Activated CD8-positive, alpha-beta memory T cell treated with anti-CD3 and anti-CD28 coated beads, Interleukin-2, amount 50 U/mL, for 48 hours (primary cell): ENCODE measurements at places on chromosomes 1 and 21.

DNA sequence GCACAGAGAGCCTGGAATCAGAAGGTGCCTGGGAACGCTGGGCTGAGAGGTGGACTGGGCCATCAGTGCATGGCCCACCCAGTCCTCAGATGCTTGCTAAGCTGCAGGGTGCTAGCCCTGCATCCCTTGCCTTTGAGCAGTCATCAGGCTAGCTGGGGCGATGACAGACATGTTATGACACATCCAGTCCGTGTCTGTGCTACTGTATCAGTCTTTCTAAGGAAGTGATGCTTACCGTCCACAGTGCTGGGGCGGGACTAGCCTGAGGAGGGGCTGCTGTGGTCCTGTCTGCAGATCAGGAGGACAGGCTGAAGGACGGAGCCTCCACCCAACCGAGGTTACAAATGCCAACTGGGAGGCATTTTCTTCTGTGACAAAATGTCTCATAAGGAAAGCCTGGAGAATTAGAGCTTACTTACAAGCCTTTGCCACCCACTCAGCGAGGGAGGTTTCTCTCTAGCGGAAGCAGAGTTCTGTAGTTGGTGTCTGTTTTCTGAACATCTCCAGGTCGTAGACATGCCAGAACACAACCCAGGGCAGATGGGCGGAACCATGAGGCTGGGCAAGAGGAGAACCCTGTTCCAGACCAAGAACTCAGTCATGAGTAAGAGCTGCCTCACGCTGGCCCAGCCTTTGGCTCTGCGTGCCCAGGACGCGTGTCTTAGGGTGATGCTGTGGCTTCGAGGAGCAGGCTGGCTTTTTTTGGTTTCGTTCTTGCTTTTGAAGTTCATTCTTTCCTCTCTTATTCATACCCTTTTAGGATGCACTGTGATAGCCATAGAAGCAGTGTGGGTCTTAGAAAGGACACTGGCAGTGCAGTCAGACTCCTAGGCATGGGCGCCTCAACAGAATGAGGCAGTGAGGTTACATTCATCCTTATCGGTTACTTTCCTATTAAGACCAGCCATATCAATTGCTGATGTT lies 14.3 kb downstream of the SLFNL1 start:
- no peak for DNase-seq

DNA sequence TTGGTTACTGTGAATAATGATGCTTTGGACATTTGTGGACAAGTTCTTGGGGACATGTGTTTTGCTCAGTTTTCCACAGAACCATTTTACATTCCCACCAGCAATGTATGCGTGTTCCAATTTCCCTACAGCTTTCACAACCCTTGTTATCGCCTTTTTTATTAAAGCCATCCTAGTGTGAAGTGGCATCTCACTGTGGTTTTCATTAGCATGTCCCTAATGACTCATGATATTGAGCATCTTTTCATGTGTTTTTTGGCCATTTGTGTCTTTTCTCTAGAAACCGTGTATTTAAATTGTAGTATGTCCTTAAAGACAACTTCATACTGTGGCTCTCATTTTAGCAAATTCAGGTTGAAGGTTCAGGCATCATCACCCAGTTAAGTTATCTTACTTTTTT lies 132.1 kb downstream of the TGFBR3 start:
- DNase-seq, result no peak

DNA sequence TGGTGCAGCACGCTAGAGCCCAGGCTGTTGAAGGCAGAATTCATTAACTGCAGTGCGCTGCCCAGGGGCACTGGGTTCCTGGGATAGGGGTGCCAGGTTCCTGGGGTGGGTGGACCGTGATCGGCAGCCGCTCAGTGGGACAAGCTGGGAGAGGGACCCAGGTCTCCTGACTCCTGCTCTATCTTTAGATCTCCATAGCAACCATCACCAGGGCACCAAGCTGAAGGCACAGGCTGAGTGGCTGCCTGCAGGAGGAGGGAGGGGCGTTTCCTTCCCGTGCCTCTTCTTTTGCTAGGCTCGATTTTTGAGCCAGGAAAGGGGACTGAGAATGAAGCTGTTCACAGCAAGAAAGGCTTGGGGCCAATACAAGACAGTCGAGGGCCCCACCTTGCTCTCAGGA lies 20.9 kb upstream of the CDCP2 start:
- no peak for DNase-seq

GRCh38 chr1:211574705-211575104 lies 4.3 kb downstream of the SLC30A1 start:
- no peak for DNase-seq

- DNase-seq, result no peak
These were observed 291.2 kb upstream of the RUNX1 start for GRCh38 chr21:35340273-35340672.

DNA sequence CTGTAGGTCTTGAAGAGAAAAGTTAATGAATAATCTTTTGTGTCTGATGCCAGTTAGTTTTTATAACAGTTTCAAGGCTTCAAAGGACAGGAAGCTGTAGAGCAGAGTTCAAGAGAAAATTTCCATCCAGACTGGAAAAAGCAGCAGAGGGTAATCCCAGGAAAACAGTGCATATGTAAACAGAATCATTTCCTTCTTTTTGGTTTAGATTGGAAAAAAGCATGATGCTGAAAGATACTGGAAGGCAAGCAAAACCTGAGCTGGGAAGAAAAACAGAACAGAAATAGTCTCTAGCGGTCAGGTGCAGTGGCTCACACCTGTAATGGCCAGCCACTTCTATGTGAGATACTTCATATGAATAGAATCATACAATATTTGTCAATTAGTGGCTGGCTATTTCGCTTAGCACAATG lies 71.9 kb downstream of the ZSWIM5 start:
- no peak for DNase-seq

- no peak for DNase-seq
These were observed 19.0 kb downstream of the CDC42 start for GRCh38 chr1:22071511-22071910.

- no peak for DNase-seq
These were observed 36.0 kb upstream of the DISC1 start for GRCh38 chr1:231590453-231591198.

GRCh38 chr1:113786069-113786468 lies 26.2 kb downstream of the RSBN1 start:
- DNase-seq, result no peak

DNA sequence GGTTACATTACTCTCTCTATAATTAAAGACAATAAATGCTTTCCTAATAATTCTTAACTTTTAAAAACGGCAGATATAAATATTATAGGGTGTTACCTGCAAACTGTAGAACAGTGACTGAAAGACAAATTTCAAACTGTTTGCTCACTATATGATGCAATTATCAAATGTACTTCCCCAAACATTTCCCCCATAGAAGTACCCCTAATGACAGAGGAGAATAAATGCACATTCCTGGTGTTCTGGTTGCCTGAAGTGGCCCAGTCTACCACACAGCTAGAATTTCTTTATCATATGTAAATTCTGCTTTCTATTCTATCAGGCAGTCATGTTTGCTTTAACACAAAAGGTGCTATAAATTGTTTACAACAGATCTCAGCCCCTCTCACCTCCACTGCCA lies 70.4 kb downstream of the VAV3 start:
- no peak for DNase-seq

DNA sequence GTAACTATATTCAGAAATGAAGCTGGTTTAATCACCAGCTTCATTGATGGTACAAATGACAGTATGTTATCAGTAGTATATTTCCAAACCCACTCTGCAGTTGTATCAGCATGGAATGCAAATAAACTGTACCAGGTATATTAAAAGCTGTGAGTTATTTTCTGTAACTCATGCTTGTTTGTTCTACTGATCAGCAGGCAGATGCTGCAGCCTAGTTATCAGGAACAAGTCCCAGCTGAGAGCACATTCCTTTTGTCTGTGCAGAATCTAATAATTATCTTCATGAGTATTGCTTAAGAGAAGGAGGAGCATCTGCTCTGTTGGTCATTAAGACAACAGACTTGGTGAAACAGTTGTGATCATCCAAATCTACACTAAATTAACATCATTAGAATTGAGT lies 1331.1 kb downstream of the MRPL39 start:
- no peak for DNase-seq

DNA sequence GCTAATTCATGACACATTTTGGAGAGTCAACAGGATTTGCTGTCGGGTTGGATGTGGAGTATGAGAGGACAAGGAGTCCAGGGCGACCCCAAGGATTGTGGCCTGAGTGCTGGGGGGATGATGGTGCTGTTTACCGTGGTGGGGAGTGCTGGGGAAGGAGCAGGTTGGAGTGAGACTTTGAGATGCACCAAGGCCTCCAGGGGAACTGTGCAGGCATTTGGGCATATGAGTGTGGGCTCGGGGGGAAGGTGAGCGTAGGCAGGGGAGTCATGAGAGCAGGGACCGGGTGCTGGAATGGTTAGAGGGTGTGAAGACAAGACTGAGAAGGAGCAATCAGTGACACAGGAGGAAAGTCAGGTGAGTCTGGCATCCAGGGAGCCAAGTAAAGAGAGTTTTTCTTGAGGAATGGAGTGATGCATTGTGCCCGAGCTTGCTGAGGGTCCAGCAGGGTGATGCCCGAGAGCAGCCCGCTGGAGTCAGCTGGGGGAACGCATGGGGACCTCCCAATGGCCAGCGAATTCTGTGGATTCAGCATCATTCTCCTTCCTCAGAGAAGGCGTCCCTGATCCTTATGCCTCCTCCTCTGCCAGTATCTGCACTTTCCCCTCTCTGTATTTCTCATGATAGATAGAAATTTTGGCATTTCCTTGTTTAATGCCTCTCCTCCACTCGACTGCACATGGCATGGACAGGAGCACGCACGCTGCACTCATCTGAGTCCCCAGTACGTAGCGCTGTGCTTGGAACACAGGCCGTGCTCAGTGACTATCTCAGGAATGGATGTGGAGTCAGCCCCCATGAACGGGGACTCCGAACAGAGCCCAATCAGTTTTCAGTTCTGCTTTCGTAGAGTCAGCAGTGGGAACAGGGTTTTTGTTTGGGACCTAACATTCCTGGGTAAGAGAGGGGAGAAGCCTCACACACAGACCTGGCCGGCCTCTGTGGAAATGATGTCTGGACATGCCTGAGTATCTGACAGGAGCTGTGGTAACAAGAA lies 52.1 kb upstream of the ETV3 start:
- DNase-seq, result no peak

DNA sequence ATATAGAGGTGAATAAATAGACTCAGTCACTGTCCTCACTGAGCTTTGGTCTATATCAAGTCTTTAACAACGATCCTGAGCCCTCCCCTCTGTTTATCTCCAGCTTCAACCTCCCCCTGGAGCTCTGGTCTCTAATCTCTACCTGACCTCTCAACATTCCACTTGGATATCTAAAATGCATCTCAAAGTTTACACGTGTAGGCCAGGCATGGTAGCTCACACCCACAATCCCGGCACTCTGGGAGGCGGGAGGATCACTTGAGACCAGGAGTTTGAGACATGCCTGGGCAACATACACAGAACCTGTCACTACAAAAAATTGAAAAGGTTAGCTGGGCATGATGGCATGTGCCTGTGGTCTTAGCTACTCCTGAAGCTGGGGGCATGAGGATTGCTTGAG lies 53.4 kb downstream of the GADD45A start:
- DNase-seq, result no peak

DNA sequence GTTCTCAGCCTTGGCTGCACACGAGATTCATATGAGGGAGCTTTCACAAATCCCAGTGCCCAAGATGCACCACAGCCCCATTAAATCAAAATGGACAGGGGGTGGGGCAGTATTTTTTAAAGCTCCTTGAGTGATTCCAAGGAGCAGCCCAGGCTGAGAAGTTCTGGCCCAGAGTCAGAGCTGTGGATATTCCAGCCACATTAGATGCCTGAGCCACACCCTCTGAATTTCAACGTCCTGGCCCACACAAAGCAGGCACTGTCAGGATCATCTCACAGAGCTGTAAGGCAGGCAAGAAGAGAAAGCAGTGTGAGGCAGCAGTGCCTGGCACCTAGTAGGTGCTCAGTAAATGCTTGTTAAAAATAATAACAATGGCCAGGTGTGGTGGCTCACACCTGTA lies 37.4 kb downstream of the PAX7 start:
- no peak for DNase-seq

- no peak for DNase-seq
These were observed 57.0 kb downstream of the CNIH3 start for GRCh38 chr1:224673141-224673540.

DNA sequence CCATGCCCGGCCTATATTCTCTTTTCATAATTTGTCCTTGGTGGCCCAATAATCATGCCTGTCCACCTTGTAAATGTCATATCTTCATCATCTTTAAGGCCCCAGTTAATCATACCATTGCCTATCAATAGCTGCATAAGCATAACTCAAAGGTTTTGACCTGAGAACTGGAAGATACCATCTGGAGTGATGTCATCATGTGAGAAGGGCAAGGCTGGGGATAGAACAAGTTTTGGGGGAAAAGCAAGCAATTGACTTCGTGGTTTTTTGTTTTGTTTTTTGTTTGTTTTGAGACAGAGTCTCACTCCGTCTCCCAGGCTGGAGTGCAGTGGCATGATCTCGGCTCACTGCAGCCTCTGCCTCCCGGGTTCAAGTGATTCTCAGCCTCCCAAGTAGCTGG lies 6.2 kb downstream of the UBIAD1 start:
- no peak for DNase-seq

DNA sequence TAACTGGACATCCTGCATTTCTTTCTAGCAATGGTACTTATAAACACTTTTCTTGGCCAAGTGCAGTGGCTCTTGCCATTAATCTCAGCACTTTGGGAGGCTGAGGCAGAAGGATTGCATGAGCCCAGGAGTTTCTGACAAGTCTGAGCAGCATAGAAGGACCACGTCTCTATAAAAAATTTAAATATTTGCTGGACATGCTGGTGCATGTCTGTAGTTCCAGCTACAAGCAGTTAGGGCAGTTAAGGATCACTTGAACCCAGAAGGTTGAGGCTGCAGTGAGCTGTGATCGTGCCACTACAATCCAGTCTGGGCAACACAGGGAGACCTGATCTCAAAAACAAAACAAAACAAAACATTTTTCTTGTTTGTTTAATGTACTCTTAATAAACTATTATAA lies 434.0 kb downstream of the PLA2G4A start:
- no peak for DNase-seq

DNA sequence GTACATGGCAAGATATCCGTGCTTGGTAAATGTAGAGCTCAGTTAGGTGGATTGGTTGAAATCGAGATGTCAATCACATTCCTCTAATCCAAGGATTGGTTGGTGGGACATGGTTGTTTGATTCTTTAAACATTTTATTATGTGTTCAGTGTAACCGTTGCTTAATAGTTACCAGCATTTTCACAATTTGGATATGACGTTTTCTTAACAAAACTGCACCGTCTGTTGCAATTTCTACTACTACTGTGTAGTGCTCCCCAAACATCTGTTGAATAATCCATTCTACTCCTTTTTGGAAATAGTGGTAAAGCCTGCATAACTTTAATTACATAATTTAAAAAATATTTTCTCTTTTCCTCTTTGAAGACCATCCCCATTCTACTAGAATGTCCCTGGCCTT lies 16.3 kb downstream of the OR2B11 start:
- no peak for DNase-seq

GRCh38 chr1:172581779-172582178 lies 48.8 kb downstream of the SUCO start:
- no peak for DNase-seq

DNA sequence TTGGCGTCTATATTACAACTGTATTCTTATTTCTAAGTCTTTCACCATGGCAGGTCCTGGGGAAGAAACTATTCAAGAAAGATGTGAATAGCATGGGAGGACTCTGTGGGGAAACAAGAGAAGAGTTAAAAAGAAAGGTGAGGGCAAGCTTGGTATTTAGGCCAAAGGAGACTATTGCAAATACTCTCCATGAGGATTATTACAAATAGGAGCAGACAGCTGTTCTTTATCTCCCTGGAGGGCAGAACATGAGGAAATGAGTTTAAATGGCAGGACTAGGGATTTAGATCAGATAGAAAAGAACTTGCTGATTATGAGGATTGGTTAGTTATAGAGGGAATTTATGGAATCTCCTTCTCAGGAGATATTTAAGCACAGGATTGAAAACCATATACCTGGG lies 186.8 kb downstream of the CDC7 start:
- DNase-seq, result no peak
